Stimulated activated CD4-positive, alpha-beta T cell treated with anti-CD3 and anti-CD28 coated beads, Interleukin-12 subunit alpha, Interleukin-12 subunit beta, amount 100 ng/mL, for 48 hours (primary cell): ENCODE measurements at places on chromosomes 6 and 20.
A peak's percentile ranks its signal among the peaks of the same experiment; 100 is the strongest.

GRCh38 chr20:48921168-48921882 is at the start of gene ARFGEF2:
TSS of gene ARFGEF2 (plus strand) at chr20:48921711. CDS start at chr20:48921890, 179 bp downstream.
- DNase-seq: peak; percentile 90

DNA sequence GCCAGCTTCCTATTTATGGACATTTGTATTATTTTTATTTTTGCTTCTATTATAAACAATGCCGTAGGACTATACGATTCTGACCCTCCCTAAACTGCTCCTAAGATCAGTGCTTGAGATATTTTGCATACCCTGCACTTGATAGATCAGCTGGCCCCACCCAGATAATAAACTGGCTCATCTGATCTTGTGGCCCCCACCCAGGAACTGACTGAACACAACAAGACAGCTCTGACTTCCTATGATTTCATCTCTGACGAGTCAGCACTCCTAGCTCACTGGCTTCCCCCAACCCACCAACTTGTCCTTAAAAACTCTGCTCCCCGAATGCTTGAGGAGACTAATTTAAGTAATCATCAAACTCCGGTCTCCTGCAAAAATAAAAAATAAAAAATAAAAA is 34.9 kb upstream of the TFAP2A start:
- DNase-seq: no peak

DNA sequence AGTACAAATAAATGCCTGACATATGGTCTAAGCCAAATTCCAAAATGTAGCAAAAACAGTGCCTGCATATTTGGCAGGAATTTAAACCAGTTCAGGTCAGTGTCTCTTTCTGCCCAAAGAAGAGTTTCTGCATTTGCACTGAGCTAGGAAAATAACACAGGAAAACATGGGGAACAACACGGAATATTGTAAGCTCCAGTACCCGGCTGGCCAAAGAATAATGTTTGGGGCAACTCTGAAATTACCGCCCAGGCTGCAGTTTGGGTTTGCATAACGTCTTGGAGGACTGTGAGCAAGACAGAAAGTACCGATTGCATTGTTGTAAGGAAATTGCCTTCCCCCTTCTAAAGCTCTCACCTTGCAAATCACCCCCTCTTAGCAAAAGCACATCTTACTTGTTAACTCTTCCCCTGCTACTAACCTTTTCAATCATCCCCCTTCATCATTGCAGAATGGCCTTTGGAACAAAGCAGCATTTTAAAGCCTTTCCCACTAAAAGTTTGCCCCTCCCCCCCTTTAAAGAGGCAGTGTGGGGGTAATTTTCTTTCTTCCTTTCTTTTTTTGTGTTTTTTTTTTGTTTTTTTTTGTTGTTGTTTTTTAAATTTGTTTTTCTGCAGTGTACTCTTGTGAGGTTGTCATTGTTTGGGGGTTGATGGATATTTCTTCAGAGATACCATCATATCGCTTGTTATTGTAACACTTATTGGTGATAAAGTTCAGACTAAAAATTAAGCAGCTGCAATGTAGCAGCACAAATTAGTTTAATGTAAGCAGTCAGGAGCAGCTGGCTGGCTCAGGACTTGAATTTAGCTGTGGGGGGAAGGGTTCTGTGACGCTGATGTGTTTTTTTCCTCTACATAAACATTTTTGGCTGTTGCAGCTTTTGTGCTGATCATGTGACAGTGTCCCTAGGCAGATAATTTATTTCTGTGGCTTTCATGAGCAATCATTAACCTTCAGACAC is 100.0 kb upstream of the CITED2 start:
- no peak for DNase-seq

- no peak for DNase-seq
These were observed 146.4 kb downstream of the DTNBP1 start for GRCh38 chr6:15516378-15516777.

GRCh38 chr20:1700990-1701389 is 43.4 kb upstream of the SIRPG start:
- DNase-seq: no peak
